ENCODE measurements at places on chromosomes 6 and 20.

- no peak for DNase-seq
These were observed 61.6 kb downstream of the MRAP2 start for GRCh38 chr6:84095156-84095555.

DNA sequence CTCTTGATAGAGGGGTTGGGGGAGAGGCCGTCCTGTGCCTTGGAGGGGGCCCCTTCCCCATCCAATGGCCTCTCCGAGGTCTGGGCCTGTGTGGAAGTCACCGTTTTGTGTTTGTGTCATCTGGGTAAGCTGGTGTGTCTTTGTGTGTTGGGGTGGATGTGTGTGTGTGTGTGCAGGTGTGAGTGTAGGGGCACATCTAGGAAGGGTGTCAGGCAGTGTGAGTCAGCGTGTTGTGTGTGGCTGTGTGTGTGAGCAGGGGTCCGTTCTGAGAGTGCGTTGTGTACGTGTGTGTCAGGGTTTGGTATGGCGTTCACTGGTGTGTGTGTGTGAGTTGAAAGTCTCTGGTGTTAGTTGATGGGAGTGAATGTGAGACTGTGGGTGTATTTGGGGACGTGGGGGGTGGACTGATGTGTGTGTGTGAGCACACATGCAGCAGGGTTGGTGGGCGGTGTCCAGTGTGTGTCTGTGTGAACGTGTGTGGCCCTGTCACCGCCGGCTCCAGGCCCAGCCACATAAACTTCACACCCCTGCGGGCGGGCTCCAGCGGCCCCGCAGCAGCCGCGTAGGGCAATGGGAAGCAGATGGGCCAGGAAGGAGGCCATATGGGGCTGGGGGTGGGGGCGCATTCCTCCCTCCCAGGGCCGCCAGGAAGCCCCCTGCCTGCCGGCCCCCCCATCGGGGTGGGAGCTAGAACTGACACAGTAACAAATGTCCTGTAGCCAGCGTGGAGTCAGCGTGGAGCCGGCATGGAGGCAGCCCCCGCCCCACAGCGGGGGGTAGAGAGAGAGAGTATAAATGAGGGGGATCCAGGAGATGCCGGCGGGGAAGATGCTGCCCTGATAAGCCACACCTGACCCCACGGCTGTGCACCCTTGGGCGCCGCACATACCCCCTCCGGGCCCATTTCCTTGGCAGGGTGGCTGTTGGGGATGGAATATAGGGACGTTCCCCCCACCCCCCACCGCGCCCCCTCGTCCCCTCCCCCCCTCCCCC, 32.1 kb downstream of the SNAI1 start:
- DNase-seq: no peak

GRCh38 chr6:33840048-33840926, 36.5 kb upstream of the MLN start:
- no peak for DNase-seq

GRCh38 chr6:165939601-165940290, 227.9 kb downstream of the TBXT start:
- DNase-seq: no peak

GRCh38 chr20:46642265-46642968, 8.8 kb downstream of the SLC13A3 start:
- DNase-seq: no peak

- no peak for DNase-seq
These were observed 62.8 kb upstream of the TFB1M start for GRCh38 chr6:155377061-155377460.

GRCh38 chr6:137157601-137158000, 15.8 kb downstream of the IL22RA2 start:
- no peak for DNase-seq

- DNase-seq: no peak
These were observed 771.4 kb upstream of the MMS22L start for GRCh38 chr6:98054453-98054852.

DNA sequence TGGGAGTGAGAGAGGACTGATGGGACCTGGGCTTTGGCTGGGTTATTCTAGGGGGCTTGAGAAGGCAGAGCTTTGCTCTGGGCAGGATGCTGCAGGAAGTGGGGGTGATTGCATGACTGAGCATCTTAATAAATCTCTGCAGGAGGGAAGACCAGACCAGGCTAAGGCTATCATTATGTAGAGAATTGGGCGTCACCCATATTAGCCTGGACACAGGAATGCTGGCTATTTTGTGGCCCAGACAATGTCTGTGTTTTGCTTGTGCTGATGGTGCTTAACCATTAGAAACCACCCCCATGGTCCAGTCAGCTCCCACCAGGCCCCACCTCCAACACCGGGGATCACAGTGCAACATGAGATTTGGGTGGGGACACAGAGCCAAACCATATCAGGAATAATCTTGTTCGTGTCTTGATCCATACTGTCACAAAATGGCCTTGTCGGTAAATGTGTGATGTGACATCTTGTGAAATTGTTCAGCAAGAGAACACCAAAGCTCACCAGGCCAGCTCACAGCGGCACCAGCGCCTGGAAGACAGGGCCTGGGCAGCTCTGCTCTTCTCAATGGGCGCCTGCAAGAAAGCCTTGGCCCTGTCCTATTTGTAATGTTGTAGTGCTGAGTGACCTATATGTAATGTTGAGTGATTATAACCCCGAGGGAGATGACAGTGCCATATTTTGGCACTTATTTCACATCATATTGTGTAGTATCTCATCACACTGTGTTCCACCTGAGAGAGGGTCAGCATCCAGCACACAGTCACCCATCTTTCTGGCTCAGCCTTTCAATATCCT, 211.8 kb downstream of the QKI start:
- DNase-seq: no peak

DNA sequence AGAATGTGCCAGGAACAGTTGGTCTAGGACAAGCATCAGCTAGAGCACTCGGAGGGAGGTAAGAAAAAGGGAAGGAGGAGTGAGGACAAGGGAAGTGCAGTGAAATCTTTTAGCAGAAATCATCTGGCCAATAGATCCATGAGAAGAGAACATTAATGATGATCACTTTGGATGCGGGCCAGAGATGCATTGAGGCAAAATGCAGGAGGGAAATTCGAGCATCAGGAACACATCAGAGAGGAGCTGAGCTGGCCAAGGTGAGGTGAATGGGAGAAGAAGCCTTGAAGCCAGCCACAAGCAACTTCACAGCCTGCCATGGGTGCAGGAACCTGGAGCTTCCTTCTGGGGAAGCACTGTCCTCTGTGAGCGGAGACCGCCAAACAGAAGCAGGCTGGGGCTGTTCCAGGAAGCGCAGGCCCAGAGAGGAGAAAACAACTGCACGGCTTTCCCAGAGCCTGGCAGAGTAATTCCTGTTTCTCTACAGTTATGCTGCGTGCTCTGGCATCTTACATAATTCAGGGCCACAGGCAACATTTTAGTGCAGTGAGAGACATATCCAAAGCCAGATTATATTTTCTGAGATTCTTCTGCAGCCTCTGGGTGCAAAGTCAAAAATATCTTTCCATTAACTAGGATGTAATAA, 143.8 kb downstream of the F13A1 start:
- no peak for DNase-seq

- peak; percentile 97 for DNase-seq
These were observed 121.1 kb downstream of the FOXA2 start for GRCh38 chr20:22462975-22463914.

DNA sequence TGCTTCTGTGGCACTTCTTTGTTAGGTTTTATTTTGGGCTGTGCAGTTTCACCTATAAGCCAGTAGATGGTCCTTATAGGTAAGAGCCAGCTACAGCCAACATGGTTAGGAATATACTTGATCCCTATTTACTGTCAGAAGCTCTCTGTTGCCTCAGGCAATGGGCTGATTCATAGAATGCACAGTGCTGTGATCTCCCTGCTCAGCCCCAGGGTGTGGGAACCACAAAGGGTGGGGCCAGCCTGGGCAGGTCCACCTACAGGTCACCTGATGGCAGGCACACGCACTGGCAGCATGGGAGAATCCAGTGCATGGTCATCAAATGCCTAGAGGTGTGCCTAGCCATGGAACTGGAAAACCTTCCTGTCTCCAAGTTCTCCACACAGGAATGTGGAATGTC, 191.9 kb downstream of the MOXD1 start:
- DNase-seq: no peak

- DNase-seq: no peak
These were observed 137.0 kb upstream of the SULF2 start for GRCh38 chr20:47922269-47922668.

- no peak for DNase-seq
These were observed 6.1 kb downstream of the KCNQ2 start for GRCh38 chr20:63466250-63466825.

DNA sequence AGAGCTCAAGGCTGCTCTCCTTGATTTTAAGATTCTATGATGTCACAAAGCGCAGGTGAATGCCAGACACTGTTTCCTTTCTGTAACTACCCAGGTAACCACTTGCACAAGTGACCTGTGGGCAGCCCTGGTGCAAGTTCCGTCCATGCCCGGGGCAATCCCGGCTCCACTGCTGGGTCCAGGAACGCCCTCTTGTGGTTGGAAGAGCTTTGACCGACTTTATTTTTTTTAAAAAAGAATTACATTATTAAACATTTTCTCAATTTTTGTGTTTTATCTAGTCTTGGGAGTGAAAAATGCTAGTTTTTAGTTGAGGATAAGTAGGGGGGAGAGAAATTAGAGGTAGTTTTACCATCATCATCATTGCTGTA, 695.2 kb downstream of the QKI start:
- DNase-seq: no peak

- DNase-seq: no peak
These were observed 157.2 kb downstream of the ZDHHC14 start for GRCh38 chr6:157538168-157538567.

- DNase-seq: no peak
These were observed 106.5 kb upstream of the TIAM2 start for GRCh38 chr6:154888421-154889295.

DNA sequence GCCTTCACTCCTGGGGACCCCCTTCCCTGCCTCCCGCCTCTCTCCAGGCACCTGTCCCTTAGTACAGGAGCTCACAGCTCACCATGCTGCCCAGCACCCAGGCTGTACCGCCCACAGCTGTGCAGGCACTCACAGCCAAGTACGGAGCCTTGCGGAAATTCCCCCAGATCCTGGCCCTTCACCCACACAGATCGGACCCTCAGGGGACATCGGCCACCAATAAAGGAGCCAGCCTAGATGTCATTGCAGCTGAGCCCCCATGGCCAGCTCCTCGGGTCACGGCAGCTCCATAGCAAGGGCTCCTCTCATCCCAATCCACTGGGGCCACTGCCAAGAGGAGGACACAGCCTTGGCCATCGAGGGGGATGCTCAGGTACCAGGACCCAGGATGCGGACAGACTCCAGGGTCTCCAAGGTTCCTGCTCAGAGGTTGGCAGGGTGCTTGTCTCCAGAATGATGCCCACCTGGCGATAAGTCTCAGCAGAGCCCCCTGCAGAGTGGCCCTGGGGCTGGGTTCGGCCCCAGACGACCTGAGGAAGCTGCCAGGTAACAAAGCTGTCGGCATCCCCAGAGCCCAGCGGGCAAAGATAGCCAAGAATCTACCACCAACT, 82.3 kb downstream of the YTHDF1 start:
- no peak for DNase-seq

DNA sequence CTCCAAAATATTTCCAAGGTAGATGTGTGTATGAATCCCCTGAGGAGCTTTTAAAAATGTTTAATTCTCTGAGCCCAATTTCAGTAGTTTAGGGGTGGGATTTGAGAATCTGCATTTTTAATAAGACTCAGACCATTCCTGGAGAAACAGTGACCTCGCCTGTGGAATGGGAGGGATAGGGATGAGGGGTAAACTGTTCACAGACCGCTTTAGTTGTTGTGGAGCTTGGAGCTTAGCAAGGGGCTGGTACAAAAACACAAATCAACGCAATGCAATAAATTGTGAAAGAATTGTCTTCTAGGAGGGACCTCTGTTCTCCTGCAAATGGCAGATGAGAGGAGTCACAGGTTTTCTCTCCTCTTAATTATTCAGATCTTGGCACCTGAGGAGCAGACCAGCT, 239.3 kb upstream of the SULF2 start:
- no peak for DNase-seq

DNA sequence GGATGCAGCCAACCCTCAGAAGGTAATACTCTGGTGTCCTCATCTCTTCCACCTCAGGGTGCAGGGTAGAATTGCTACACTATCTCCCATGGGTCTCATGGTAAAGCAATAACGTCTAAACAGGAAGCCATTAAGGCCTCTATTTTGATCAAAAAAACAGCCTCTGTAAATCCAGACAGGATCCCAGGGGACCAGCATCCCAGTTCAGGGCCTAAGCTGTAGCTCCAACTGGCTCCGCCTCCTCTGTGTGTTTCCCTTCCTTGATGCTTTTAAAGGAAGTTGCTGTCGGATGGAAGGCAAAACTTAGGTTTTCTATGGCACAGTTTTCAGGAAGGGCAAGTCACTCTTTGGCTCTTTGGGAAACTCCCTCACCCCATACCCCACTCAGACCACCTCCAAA, 222.0 kb downstream of the MAFB start:
- no peak for DNase-seq

GRCh38 chr6:1770968-1771723, 161.4 kb downstream of the FOXC1 start:
- peak; percentile 57 for DNase-seq

GRCh38 chr6:22392711-22393110, 95.9 kb upstream of the PRL start:
- no peak for DNase-seq

DNA sequence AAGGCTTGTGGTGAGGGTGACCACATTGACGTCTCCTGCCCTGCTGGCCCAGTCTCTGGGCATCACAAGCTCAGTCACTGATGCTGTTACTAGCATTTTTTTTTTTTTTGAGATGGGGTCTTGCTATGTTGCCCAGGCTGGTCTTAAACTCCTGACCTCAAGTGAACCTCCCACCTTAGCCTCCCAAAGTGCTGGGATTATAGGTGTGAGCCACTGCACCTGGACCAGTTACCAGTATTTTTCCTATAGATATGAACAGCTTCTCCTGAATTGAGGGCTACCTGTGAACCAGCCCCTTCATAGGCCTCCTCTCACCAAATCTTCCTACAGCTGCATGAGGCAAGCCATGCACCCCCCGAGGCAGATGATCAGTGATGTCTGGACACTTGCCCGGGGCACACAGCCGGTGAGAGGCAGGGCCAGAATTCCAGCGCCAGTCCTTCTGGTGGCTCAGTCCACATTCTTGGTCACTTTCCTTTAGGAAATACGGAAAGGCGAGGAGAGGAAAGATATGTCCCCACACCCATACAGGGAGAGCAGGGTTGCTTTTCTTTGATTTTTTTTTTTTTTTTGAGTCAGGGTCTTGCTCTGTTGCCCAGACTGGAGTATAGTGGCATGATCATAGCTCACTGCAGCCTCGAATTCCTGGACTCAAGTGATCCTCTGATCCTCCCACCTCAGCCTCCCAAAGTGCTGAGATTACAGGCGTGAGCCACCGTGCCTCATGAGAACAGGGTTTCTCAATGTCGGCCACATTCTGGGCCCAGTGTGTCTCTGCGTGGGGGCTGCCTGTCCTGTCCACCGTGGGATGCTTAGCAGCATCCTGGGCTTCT, 50.7 kb downstream of the UBE2V1 start:
- DNase-seq: no peak

DNA sequence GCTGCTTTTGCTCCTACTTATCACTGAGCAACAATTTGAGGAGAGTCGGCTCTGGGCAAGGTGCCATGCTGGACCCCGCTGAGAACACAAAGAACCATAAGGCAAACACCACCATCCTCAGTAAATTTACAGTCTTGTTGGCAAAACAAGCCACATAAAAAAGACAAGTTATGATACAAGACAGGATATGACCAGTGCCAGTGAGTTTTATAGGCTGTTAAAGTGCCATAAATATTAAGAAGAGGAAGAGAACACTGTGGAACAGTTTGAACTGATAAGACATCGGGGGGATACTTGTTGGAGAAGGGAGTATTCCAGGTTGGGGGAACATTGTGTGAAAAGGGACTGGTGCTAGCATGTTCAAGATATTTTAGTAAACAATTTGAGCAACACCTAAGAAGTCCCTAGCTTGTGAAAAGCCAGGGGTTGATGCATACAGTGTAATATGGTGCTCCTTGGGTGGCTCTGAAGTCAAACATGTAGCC, 25.3 kb upstream of the RIPOR2 start:
- DNase-seq: peak; percentile 54

All from NCI-H2081 (cell line).